ENCODE measurements at places on chromosomes 5 and 9.

GRCh38 chr9:94300470-94301301 lies 27.8 kb downstream of the NUTM2F start:
- peak; percentile 68 for DNase-seq

GRCh38 chr9:110330484-110331105 lies 7.1 kb downstream of the TXNDC8 start:
- no peak for DNase-seq

DNA sequence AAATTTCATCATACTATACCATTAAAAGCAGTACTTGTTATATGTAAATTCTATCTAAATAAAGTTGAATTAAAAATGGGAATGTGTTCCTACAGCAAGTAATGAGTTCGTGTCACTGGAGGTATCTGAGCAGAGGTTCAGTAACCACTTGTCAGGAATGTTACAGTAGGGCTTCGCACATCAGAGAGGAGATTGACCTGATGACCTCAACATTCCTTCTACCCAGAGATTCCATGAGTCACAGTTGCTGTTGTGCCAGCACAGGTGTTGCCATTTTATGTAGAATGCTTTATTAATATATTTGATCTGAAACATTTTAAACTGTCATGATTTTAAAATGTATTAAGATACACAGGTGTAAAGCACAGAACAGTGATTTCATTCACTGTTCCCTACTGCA lies 60.3 kb downstream of the STX17 start:
- no peak for DNase-seq

DNA sequence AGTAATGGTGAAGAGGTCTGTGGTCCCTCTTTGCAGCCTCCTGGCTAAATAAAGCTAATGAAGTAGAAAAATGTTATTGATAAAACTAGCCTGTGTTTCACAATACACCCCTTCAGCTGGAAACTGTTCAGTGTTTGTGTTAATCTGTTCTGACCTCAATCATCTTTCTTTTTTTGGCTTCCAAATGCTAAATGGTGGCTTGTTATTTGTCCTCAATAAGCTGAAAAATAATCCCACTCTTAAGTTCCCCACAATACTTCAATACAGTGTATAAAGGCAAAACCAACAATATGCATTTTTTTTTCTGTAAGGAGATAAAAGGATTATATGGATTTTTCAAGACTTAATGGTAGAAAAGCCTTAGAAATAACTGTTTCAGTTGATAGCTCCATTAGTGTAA lies 560.5 kb downstream of the TUSC1 start:
- DNase-seq: no peak

DNA sequence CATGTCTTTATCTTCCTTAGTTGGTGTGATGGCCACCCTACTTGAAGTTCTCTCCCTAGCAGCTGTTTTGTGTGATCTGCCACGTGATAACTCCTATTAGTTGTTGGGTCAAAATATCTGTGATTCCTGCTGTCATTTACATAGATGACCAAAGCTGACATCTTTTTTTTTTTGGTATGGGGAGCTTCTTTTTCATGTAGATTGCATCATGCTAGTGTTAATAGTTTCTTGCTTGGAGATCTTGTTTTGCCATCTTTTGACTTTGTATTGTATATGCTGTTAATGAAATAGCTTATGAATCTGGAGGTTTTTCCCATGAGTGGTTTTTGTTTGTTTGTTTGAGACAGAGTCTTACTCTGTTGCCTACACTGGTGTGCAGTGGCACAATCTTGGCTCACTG lies 243.8 kb downstream of the KDM4C start:
- DNase-seq: peak; percentile 6

DNA sequence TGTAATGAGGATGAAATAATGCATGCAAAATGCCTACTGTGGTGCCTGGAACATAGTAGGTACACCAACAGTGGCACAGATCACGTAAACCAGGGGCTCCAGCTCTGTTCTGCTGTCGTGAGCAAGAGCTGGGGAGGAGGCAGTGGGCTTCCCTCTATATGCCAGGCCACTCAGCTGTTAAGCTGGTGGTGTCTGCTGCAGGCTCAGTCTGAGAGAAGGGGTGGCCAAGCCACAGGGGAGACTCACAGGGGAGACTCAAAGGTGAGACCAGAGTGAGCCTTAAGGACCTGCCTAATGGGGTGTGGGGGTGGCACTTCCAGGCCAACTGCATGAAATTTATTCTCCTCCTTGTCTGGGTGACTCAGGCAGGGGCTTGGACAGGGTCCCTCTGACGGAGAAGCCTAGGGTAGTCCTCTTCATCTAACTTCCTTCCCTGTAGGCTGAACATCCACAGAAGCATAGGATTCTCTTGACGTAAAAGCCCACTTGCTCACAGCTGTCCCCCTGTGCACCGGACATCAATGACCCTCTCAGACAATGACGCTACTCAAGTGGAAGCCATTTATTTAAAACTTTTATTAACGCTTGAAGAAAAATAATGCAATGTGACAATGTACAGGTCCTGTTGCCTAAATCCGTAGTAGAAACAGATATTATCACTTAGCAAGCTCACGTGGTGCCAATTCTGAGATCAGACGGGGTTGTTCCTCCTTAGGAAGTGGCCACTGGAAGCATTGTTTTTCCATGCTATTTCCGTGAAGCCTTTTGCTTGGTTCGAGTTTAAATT lies 13.9 kb downstream of the STC2 start:
- DNase-seq: no peak

DNA sequence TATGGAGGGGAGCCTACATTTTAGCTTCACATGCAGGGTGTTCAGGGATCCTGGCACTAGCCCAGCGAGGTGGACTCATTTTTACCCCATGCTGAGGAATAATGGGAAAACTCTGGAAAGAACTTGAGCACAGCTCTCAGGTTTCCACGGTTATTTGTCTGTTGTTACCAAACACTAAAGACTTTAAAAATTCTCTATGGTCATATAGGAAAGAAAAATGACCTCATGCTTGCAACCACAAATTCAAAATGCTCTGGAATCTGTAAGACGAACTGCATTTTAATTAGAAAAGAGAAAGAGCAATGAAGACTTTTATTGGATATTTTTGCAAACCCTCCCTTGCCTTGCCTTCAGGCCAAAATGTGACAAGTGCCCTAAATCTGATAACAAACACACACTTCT lies 606.9 kb downstream of the EBF1 start:
- DNase-seq: no peak

Measured in erythroblast (primary cell).